ENCODE measurements at places on chromosomes 5 and 9. TPM values are rescaled to one million over a fixed set of nuclear protein-coding genes. Genes with fewer than 3 reads are reported as not detected.

The FLT4 gene
- 0.09 TPM for total RNA-seq

The IL31RA gene
- total RNA-seq = 0.77 TPM

The PPP3R2 gene
- 0.09 TPM for total RNA-seq

The RASGEF1C gene
- not detected for total RNA-seq

The MVB12B gene
- 1.4 TPM for total RNA-seq

The RNF180 gene
- 0.63 TPM for total RNA-seq

The BTNL8 gene
- total RNA-seq = not detected

The DMRTA1 gene
- total RNA-seq = 0.47 TPM

The ANP32B gene
- total RNA-seq = 10.2 TPM

The PLCXD3 gene
- total RNA-seq = under 0.01 TPM

The ANKS6 gene
- 9.8 TPM for total RNA-seq

The NMUR2 gene
- total RNA-seq = not detected

The DEPDC1B gene
- 1.0 TPM for total RNA-seq

The PKD2L2 gene
- not detected for total RNA-seq

The FOXD4L6 gene
- not detected for total RNA-seq

The PFN3 gene
- total RNA-seq = not detected

The C1QTNF2 gene
- 0.86 TPM for total RNA-seq

The RLN2 gene
- not detected for total RNA-seq

The ZNF366 gene
- not detected for total RNA-seq

The FBP1 gene
- not detected for total RNA-seq

The NEURL1B gene
- 0.47 TPM for total RNA-seq

The SLC12A7 gene
- 7.3 TPM for total RNA-seq

The ALDH1B1 gene
- 6.3 TPM for total RNA-seq

The HAPLN1 gene
- total RNA-seq = 0.77 TPM

The OMD gene
- total RNA-seq = 0.95 TPM

The NR5A1 gene
- total RNA-seq = not detected

The SHC3 gene
- 20.9 TPM for total RNA-seq

Measured in bronchial smooth muscle cell (primary cell).